ENCODE measurements at places on chromosomes 5 and 9. TPM values are rescaled to one million over a fixed set of nuclear protein-coding genes. Genes with fewer than 3 reads are reported as not detected.
A peak's percentile ranks its signal among the peaks of the same experiment; 100 is the strongest.

CD180 gene
- total RNA-seq: not detected

SARDH gene
- total RNA-seq: not detected

GRCh38 chr5:1761453-1761755, 38.2 kb downstream of the MRPL36 start:
- DNase-seq: no peak

DNA sequence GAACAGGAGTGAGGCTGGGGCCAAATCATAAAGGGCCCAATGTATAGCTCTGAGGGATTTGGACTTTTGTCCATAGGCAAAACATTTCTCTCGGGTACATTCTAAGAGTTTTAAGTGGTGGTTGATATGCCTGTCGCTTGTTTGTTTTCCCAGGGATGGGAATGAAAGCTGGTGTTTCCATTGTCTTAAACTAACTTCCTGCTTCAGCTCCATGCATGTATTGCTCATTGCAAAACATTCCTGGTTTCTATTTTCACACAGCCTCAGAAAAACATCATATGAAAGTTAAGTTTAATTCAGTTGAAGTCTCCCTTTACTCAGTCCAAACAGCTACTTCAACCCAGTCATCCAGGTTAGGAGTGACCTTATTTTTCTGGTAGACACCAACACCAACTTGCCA, 235.0 kb downstream of the ACTL7B start:
- no peak for DNase-seq

GRCh38 chr5:139205124-139205523, 7.0 kb upstream of the SIL1 start:
- no peak for DNase-seq

DNA sequence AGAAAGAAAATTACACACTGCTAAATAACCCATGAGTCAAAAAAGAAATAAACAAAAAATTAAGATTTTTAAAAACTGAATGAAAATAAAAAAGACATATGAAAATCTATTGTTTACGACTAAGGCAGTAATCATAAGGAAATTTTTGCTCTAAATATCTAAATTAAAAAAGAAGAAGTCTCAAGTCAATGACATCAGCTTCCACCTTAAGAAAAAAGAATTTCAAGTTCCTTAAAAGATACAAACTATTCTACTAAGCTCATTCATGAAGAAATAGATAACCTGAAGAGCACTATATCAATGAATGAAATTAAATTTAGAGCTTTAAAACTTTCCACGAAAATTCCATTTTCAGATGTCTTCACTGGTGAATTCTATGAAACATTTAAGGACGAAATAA, 15.7 kb upstream of the STARD4 start:
- DNase-seq: no peak

- no peak for DNase-seq
Measured at GRCh38 chr9:126483468-126484073, 130.2 kb upstream of the LMX1B start.

DNA sequence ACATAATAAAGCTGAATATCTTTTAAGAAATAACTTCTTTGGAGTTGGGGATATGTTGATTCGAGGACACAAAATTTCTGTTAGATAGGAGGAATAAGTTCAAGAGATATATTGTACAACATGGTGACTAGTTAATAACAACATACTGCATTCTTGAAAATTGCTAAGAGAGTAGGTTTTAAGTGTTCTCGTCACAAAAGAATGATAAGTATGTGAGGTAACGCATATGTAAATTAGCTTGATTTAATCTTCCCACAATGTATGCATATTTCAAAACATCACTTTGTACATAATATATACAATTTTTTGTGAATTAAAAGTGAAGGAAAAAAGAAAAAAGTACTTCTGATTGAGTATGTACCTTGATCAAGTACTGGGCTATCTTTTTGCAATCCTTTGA, 428.0 kb upstream of the TRPC7 start:
- DNase-seq: no peak

DNA sequence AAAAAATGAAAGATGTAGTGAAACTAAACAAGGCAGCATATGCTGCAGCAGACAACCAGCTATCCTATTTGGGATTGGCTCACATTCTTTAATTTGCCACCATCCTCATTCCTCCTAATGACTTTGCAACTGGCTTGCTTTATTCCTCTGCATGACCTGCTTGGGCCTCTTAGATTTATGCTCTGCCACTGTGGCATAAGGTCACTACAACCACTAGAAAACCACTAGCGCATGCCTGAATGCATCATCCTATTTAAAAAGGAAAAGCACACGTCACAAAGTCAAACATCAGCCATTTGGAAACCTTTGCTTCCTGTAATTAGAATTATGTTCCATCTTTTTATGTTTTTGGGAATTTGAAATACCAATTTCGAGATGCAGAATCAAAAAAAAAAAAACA, 40.8 kb upstream of the CCDC152 start:
- no peak for DNase-seq

DNA sequence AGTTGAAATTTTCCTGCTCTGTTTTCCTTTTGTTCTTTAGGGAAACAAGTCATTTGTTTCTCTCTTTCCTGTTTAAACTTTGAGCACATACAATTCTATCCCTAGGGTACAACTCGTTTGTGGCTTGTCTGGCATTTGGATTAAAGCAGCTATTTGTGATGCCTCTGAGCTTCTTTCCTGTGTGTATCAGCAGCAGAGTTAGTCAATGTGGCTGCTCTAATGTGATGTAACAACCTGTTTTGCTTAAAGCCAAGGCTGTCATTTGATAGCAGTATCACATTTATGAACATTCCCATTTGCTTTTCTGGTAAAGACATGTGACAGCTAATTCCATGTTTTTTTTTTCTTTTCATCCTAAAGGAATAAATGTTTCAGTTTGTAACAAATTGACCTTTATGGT, 314.3 kb upstream of the CHD1 start:
- DNase-seq: no peak

DNA sequence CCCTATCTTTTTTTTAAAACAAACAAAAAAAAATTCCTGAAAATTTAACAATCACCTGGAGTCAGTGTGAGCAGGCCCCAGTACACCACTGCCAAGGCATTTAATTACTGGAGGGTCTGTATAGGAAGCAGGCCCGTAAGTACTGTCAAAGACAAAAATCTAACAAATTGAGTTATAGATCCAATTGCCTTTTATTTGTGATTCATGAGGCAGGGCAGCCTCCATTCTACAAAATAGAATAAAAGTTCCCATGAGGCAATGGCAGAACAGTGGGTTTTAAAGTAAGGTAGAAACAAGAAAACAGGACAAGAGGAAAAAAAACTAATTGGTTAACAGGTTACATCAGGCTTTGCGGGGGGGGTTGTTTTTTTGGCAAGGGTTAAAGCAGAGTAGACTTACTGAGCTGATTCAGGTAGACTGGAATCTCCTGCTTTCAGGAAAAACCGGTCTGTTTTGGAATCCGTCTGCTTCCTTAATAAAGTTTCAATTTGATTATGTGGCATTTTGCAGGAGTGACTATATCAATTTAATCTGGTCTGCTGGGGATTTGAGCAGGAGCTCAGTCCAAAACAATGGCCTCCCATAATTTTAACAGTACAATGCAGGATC, 48.9 kb downstream of the AUH start:
- DNase-seq: peak; percentile 68

- peak; percentile 26 for DNase-seq
Measured at GRCh38 chr9:73179589-73179988, 27.9 kb downstream of the ANXA1 start.

- no peak for DNase-seq
Measured at GRCh38 chr9:13364271-13365000, 84.9 kb upstream of the MPDZ start.

GRCh38 chr5:172533058-172533398, 78.7 kb upstream of the SH3PXD2B start:
- peak; percentile 16 for DNase-seq

DNA sequence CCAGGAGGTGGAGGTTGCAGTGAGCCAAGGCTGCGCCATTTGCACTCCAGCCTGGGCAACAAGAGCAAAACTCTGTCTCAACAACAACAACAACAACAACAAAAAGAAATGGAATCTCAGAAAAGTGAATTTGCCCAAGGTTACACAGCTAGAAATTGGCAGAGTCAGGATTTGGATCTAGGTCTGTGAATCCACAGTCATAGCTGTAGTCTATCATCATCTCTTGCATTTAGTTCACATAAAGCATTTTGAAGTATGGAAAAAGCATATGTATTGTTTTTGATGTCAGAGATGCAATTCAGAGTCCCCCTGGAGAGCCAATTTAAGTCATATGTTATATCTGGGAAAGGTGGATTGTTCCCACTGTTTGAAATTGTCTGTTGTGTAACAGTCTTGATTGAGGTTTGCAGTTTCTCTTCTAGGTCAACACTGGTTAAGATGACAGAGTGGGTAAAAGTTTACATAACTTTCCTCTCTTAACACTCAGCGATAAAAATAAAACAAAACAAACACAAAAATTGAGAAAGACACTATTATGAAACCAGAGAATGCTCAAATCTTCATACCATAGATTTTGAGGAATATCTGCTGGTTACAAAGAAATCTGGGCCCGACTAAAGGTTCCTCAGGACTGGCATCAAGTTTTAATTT, 21.5 kb upstream of the GPR21 start:
- DNase-seq: no peak
